ENCODE measurements at places on chromosomes 12 and 14.

GRCh38 chr14:20118795-20119194 is 8.3 kb downstream of the OR4K17 start:
- DNase-seq, result no peak

GRCh38 chr14:34254571-34254970 is 207.5 kb downstream of the SPTSSA start:
- no peak for DNase-seq

GRCh38 chr14:75292101-75292563 is 13.5 kb downstream of the FOS start:
- no peak for DNase-seq

DNA sequence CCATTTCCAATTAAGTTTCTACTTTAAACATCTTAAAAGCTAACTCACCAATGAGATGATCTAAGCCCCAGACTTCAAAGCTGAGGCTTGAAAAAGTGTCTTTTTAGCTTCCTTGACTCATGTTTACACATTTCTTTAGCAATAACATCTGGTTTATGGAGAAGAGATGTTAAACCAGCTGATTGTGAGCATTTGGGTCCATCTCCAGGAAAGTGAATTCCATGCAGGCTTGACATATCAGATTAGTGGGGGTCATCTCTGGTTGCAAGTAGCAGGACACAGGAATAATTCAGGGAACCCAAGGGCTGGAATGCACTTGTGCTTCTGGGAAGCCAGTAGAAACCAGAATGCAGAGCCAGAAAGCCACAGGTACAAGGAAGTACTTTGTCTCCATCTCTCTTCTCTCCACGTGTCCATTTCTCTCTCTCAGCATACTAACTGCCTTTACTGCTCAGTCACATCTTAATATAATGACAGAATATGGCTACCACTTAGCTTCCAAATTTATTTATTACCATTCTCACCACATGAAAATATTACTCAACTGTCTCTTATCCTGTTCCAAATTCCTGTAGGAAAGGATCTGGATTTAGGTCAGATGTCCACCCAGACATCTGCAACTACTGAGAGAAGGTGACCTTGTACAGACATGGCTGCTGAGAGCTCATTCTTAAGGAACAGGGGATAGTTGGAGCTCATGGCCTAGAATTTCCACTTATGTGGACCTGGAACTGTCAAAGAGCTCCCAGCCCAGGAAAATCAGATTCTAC is 104.4 kb downstream of the SCN8A start:
- DNase-seq, result no peak

DNA sequence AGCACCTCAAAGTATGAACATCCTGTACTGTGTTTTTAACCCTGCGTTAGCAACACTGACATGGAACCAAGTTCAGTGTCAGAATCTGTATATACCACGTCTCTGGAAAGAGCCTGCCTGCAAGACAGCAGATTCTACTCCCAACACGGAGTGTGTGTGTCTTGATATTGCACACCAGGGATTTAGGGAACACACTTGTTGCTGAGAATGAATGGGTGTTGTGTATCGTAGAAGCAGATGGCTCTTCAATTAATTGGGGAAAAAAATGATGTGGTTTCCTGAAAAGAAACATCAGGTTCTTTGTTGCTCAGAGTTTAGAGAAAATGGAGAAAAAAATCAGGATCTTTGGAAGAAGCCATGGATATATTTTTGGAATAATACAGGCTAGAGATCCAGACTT is 170.8 kb downstream of the EGLN3 start:
- no peak for DNase-seq

GRCh38 chr12:64672925-64673409 is 62.7 kb downstream of the RASSF3 start:
- no peak for DNase-seq

DNA sequence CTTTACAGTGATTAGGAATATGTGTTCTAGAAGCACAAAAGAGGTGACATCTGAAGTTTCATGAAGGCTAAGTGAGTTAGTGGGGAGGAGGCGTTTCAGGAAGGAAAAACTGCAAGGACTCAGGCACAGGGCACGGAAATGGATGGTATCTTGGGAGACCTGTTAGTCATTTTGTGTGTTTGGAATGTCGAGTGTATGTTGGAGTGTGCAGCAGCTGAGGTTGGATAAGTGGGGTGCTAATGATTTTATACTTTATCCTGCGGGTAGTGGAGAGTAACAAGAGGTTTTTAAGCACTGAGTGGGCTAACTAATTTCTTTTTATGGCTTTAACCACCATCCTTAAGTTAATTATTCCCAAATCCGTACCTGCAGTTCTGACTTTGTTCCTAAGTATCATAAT is 571.5 kb upstream of the FBXO33 start:
- no peak for DNase-seq
